Natural killer cell (primary cell): ENCODE measurements at places on chromosomes 3 and 15.

DNA sequence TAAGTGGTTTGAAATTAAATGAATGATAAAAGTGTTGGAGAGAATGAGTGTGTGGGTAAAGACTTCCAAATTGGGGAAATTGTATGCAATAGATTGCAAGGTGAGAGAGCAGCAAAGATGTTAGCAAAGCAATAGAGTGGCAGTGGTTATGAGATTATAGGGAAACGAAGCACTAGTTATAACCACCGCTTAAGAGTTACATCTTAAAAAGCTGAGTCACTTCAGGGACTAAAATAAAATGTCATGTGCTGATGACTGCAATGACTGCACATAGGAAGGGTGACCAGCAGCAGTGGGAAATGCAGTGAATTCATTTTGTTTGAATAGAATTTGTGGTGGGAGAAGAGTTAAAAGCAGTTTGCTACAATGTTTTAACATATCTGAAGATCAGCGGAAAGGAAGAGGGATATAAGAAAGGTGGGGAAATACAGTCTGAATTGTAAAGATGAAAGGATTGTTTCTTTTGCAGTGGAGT is 127.3 kb downstream of the RAP2B start:
- DNase-seq = no peak

- DNase-seq = peak; percentile 63
Measured at GRCh38 chr3:88019024-88019423, 39.8 kb downstream of the CGGBP1 start.

DNA sequence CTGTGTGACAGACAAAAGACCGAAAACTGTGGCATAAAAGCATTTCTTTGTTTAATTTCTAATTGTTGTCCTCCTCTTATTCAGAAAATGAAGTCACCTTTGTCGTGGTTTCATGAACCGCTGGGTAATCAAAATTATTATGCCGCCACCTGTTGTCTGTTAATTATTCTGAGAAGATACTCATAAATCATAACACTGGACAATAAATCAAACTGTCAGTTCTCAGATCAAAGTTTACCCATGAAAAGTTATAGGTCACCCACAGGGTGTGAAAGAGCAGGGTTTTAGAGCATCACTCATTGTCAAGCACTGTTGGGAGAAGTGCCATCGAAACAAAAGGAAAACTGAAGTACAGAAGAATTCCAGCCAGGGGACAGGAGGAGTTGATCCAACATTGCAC is 474.3 kb downstream of the NR2F2 start:
- no peak for DNase-seq

GRCh38 chr3:127037418-127037841 is 54.5 kb downstream of the PLXNA1 start:
- no peak for DNase-seq

DNA sequence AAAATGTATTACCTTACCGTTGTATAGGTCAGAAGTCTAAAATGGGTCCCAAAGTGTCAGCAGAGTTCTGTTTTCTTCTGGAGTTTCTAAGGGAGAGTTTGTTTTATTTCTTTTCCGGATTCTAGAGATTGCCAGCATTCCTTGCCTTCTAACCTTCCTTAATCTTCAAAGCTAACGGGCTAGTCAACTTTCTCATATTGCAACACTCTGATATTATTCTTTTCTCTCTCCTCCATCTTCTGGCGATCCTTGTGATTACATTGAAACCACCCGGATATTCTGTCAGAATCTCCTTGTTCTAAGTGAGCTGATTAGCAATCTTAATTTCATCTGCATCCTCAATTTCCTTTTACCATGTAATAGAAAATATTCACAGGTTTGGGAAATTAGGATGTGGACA is 36.2 kb upstream of the AADACL2 start:
- no peak for DNase-seq
